ENCODE measurements at places on chromosomes 7 and 10.
A peak's percentile ranks its signal among the peaks of the same experiment; 100 is the strongest.

- peak; percentile 60 for DNase-seq
These were observed 73.9 kb upstream of the LEP start for GRCh38 chr7:128167042-128167701.

DNA sequence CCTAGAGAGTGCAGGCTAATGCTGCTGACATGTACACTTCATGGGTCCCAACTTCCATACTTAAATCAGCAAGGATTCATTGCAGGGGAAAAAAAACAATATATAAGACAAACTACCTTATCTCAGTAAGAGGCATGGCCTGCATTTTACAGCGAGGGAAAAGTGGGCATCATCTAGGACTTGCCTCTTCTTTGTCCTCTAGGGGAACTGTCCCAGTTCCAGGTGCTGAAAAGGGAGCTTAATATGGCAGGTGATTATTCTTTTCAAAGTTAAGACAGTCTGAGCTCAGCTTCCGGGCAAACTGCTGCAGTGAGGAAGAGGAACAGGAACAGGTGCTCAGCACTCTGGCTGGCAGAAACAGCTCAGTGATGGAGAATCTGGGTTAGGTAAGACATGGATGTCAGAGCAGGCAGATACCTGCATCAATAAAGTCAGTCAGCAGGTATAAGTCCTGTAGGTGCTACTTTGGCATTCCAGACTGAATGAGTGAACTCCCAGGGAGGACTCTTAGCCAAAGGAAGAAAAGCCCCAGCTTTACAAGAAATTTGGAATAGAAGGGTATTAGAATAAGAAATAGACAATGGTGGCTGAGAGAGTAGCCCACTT is 147.2 kb downstream of the TMEM178B start:
- DNase-seq = no peak

- DNase-seq = no peak
These were observed 348.3 kb downstream of the GPR158 start for GRCh38 chr10:25522946-25523608.

GRCh38 chr10:119931871-119932270 is 39.3 kb downstream of the SEC23IP start:
- no peak for DNase-seq

DNA sequence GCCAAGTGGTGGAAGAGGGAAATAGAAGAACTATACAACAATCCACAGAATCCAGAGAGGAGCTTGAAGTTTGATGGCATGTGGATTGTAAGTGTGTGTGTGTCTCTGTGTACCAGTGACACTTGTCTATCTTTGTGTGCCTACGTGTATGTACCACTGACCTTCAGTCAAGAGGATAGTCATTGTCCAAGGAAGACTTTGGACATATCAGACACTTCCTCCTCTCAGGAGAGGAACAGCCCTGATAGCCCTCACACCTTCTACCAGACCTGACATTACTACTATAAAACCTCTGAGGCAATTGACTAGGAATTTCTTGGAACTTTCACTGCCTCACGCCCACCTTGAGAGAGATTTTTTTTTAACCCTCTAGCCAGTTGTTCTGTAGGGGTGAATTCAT is 19.6 kb upstream of the MGAM2 start:
- DNase-seq = no peak

- DNase-seq = no peak
These were observed 93.5 kb upstream of the SLC25A13 start for GRCh38 chr7:96415293-96415940.

DNA sequence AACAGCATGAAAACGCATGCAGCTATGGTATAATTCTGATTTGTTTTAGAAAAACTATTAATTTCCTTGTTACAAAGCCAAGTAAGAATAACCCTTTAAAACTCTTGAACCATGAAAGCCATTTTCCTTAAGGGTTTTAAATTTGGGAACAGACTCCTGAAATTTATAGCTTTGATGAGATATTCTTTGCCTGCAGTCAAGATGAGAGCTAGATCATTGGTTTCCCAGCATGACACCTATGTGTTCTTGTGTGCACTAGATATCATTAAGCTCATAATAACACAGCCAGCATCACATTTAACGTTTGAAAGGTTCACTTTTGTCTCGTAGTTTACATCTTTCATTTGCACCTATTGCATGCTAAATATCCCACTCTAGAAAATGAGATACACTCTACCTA is 202.2 kb downstream of the PHF14 start:
- DNase-seq = no peak

GRCh38 chr10:103840740-103841070 is 14.7 kb downstream of the SH3PXD2A start:
- no peak for DNase-seq

DNA sequence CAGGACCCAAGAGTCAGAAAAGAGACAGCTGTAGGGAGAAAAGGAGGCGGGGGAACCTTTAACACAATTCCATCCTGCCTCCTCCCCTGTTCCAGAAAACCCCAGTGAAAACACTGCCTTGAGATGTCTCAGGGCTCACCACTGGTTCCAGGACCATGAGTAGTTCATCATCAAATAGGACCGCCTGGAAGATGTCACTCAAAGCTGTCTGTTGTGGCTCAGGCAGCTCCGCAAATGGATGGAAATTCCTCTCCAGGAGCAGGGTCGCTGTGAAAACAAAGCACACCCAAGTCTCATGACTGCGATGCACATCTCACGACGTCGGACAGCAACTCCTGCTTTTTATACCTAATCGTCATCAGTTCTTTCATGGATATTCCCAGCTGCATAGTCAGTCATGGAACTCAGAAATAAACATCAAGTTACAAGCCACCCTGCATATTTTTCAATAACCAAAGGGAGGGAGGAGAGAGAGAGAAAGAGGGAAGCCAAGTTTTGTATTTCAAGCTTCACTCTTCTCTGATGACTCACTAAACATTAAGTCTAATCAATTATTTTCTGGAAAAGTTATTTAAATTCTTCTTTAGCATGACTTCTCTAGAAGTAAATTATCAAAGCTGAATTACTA is 49.2 kb downstream of the GSDME start:
- DNase-seq = no peak

GRCh38 chr7:31416381-31416870 is 75.9 kb upstream of the NEUROD6 start:
- DNase-seq = no peak

DNA sequence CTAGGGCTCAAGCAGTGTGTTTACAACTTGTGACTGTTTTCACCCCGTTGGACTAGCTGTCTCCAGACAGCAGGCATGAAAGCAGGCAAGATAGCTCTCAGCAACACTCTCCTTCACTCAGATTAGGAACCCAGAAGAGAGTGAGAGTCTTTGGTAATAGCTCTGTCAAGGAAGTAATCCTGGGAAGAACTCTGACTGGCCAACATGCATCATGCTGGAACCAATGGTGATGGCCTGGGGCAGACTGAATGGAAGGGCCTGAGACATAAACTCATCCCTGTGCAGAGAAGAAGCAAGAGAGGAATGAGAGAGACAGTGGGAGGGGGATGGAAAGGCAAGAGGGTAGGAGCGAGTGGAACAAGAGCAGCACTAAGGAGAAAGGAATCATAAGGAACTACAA is 48.9 kb downstream of the AKR1D1 start:
- DNase-seq = peak; percentile 24

- DNase-seq = no peak
These were observed 37.2 kb downstream of the KAT6B start for GRCh38 chr10:74863551-74863950.

- no peak for DNase-seq
These were observed 34.6 kb downstream of the ARL3 start for GRCh38 chr10:102679596-102679995.

DNA sequence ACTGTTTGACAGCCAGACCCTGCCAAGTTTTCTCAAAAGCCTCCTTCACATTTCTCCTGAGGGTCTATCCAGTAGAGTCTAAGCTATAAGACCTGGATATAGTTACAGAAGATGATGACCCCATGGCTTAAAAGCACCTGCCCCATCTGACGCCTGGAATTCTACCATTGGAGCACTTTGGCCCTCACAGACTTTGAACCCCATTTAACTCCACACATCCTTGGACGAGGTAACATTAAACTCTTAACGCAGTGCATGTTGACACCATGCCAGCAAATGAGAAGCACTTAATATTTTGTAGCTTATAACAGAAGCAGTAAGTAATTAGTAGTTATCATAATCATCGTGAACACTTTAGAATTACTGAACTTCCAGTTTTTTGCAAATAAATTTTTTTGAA is 61.9 kb upstream of the SMNDC1 start:
- no peak for DNase-seq

DNA sequence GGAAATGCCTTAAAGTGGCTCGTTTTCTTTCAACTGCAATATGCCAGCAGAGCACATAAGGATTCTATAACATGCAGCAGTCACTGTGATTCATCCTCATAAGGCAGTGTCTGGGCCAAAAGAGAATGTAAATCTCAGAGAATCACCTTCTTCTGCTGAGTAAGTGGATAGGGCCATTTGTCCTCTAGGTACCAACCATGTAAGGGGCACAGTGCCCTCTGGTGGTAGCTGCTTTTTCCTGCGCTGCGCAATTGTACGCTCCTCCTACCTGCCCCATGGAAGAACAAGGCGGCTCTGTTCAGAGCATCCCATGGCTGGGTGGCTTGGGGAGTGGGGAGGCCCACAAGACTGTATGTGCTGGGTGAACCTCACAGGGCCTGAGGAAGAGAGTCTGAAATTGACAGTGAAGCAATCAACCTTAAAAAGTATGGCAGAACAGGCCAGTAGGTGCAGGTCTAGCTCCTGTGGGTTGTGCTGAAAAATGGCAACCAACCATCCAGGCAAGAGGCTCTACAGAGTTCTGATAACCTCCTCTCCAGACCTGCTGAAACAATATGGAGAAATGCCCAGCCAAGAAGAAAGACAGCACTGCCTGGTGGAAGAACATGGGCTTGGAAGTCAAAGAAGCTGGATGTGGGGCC is 78.6 kb upstream of the C10orf90 start:
- peak; percentile 66 for DNase-seq

DNA sequence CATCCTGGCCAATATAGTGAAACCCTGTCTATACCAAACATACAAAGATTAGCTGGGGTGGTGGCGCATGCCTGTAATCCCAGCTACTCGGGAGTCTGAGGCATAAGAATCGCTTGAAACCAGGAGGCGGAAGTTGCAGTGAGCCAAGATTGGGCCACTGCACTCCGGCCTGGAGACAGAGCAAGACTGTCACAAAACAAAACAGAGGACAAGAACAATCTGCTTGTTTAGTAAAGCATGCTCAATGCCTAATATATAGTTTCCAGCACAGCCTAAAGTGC is 1.8 kb upstream of the SEC24C start:
- no peak for DNase-seq

GRCh38 chr7:143369678-143370651 is 7.5 kb upstream of the FAM131B start:
- DNase-seq = no peak

DNA sequence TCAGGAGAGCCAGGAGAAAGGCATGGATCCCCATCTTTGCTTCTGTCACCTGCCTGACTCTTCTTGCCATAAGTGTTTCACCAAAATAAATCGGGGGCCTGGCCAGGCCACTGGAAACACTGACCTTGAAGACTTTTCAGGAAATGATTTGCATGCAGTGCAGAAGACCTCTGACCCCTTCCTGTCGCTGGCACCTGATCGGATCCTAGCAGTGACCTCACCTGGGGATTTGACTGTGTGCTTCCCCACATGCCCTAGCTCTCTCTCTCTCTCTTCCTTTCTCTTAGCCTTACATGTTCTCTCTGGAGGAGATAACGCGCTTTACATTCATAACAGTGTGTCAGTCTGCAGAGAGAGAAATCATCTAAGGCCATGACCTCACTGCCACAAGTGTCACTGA is 243.0 kb downstream of the PRPF18 start:
- DNase-seq = no peak

- no peak for DNase-seq
These were observed 1.6 kb upstream of the PIK3CG start for GRCh38 chr7:106863274-106863997.

DNA sequence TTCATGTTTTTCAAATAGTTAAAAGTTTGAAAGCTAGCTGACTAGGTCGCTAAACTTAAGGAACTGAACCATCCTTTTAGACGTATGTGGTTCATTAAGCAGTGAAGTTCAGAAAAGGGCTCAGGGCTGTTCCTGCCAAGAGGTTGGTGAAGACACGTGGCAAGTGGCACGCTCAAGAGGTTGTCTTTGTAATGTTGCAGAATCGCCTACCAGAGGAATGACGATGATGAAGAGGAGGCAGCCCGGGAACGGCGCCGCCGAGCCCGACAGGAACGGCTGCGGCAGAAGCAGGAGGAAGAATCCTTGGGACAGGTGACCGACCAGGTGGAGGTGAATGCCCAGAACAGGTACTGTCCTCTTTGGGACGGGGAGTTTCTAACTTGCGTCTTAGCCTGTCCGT is 57.8 kb upstream of the AGBL3 start:
- DNase-seq = no peak

GRCh38 chr7:134514663-134515062 is 12.7 kb upstream of the AKR1B10 start:
- DNase-seq = peak; percentile 52
